Panc1 (cell line): ENCODE measurements at places on chromosomes 12 and 14.

GRCh38 chr12:91871751-91872150 is 273.9 kb downstream of the BTG1 start:
- no peak for DNase-seq

- DNase-seq = no peak
These were observed 253.1 kb upstream of the SYT1 start for GRCh38 chr12:78611504-78611903.

- DNase-seq = no peak
These were observed 17.3 kb downstream of the GPR68 start for GRCh38 chr14:91227183-91227628.

GRCh38 chr14:31206536-31207286 is 882 bp downstream of the HECTD1 start:
- no peak for DNase-seq

DNA sequence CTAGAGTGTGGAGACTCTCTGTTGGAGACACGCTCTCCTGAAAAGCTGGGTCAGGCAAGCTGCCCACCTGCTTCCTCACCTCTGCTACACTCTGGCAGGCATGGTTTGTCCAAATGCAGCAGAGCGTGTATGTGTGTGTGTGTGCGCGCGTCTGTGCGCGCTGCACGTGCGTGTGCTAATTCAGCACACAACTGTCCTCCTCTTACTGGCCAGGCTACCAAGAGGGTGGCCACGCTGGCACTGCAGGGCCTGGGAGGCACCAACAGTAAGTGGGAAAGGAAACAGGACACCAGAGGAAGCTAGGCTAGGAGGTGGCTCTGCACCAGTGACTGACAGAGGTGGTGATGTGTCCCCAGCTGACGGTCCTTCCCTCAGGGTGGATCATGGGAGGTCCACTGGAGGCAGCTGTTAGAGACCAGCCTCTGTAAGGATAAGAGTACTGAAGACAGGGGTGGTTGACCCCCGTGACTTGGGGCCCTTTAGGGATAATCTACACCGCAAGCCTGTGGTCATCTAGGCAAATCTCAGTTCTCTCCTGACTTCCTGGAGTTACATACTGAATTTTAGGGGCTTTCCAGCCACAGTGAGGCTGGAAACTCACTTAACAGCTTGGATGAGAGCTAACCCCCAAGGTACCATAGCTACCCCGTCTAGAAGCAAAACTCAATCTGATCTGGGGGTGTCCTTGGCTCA is 15.6 kb upstream of the TFCP2 start:
- DNase-seq = no peak

DNA sequence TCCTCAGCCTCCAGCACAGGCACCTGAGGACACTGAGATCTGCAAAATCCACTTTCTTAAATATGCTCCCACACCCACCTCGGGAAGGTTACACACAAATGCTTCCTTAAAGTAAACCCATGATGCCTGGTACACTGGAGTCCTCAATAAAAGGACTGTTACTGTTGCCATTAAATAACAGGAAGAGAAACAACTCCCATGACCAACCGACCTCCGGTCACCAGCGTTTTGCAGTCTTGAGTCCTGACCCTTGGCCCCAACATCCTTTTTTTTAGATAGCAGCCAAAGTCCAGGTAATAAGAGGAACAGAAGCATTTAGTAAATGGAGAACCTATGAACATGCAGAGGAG is 42.4 kb downstream of the ITPK1 start:
- DNase-seq = no peak

DNA sequence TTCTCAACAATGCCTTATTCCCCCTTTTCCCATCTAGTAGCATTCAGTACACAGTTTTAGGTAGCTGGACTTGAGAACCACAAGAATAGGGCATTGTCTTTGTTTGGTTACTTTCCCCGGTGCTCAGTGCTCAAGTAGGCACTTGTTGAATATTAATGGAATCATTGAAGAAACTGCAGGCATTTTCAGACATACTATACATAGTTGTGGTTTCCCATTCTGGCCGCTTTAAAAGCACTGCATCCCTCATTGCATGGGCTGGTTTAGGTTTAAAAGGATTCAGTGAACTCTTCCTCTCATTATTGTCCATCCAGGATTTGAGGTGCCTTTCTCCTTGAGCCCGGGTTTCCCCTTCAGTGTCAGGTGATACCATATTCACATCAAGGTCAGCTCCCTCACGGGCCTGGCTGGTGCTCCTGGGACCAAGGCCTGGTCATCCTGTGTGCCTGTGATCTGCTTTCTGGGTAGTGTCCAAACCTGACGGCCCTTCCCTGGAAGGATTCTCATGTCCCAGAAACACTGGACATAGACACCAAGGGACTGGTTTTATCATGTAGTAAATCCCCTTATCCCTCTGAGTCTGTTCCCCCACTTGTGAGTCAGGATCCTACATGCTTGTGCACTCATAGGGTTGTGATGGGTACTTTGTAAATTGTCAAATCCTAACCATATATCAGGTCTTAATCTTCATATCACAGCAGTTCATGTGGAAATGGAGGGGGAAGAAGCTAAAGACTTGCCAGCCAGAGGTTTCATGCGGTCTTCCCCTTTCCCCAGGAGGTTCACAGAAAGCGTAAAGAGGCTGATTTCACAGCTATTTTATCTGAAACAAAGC is 7.4 kb downstream of the TCP11L2 start:
- no peak for DNase-seq

DNA sequence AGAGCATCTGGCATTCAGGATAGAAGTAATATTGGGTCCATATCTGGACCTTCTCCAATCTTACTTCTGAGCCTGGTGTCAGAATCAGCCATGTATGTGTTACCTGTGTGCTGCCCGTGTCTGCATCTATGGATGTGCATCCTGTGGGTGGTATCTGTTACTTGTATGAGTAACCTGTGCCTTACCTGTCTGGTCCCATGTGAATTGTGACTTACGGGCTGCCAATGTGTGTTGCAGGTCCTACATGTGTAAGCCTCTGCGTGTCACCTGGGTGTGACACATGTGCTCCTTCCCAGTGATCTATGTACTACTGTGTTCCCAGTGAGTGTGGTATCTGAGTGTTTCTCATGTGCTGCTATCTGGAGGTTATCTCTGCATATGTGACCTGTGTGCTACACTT is 208.4 kb downstream of the ADGRD1 start:
- no peak for DNase-seq

- no peak for DNase-seq
These were observed 137.4 kb downstream of the AEBP2 start for GRCh38 chr12:19576506-19577280.

DNA sequence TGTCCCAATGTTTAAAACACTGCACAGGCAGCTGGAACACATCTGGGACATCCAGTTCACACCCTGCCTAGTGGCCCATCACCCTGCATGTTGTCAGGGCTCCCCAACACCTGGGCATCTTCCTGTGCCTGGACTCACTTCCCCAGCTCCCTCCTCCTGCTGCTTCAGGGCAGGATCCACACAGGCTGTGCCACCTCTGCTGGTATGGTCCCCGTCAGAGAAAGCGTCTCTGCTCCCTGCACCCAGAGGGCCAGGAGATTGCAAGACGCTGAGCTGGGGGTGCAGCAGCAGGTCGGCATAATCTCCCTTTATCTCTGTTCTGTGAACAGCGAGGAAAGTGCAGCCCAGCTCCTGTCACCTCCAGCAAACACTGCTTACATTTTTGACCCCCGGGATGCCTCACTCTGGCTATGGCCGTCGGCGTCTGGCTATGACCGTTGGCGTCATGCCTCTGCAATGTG is 124.3 kb downstream of the ADGRD1 start:
- DNase-seq = no peak

DNA sequence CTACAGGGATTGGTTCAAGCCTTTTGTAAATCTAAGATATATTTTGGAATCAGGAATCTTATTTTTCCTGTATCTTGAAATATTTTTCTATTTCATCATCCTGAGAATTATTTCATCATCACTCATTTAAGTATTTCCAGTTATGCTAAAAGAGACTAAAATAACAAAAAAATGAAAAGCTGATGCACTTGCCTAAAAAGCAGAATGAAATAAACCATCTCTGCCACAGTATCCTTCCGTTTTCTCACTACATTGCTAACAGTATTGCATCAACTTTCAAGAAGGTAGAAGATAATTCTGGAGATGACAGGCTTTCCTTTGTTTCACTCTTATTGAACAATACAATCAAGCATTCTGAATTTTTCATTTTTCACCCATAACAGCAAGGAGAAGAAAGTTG is 31.1 kb upstream of the EIF5 start:
- no peak for DNase-seq

- DNase-seq = no peak
These were observed 53.5 kb downstream of the NTF3 start for GRCh38 chr12:5485454-5485853.

DNA sequence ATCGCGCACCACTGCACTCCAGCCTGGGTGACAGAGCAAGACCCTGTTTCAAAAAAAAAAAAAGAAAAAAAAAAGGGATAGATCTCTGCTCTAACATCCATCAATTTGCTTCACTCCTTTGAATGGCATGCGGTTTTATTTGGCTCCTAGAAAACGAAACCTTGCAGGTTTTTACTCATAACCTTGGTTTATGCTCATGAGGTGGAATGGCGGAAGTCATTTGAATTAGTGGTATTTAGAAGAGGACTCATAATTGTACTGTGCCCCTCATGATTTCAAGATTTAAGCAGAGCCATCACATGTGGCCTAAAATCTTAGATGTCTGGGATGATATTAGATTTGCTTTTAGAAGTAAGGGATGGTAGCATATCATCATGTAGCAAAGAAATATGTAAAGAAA is 29.4 kb downstream of the RBMS2 start:
- DNase-seq = no peak
